8988T (cell line): ENCODE measurements at places on chromosomes 5 and 9.

- DNase-seq = no peak
Measured at GRCh38 chr5:85052826-85053225, 668.1 kb upstream of the EDIL3 start.

GRCh38 chr5:160260881-160261815, 31.8 kb downstream of the FABP6 start:
- DNase-seq = no peak

DNA sequence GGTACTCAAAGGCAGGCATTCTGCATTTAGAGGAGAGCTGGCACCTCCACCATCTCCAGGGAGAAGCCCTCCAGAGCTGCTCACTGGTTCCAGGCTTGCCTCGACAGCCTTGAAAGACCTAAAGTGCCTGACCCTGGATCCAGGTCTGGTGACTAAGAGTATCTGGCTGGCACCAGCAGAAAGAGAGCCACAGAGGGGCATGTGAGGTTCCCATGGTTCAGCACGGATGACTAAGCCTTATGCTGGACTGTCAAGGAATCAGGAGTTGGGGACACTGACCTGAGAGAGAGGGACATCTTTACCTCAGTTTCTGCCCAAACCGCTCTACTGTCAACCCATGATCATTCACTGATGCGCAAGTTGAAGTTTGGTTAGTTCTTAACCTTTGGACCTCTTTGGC, 3.0 kb downstream of the ACTL7A start:
- DNase-seq = no peak

GRCh38 chr5:155953335-155953734, 373.6 kb upstream of the SGCD start:
- no peak for DNase-seq

GRCh38 chr5:134714541-134714940, 23.8 kb upstream of the CAMLG start:
- DNase-seq = no peak

GRCh38 chr9:95890594-95890993, 15.1 kb downstream of the ERCC6L2 start:
- no peak for DNase-seq

DNA sequence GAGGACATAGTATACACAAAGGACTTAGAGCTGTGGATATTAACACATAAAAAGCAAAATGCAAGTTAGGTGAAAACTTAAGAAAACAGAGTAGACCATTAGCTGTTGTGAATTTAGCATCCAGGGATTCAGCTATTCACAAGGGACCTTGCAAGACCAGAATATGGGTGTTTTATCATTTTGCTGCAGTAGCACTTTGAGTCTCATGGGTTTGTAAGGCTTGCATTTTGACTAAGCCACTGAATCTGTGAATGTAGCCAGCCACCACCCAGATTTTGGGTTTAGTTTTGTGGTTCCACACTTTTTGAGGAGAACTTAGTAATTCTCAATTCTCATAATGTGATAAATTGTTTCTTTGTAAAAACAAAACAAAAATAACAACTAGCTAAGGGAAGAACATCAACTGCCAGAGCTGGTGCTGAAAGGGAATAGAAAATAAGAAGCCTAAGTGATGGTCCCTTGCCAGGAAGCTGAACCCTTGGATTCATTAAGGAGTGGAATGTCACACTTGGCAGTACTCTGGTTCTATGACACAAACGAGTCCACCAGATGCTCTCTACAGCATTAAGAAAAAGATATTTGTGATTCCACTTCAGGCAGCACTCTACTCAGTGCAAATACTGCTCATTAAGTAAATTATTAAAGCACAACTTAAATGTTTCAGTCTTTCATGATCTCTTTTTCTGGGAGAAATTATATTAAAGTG, 557.4 kb upstream of the ZNF462 start:
- no peak for DNase-seq

- DNase-seq = no peak
Measured at GRCh38 chr9:117188394-117188793, 226.5 kb downstream of the ASTN2 start.

- no peak for DNase-seq
Measured at GRCh38 chr5:61309115-61309514, 22.9 kb upstream of the ZSWIM6 start.

GRCh38 chr9:98806394-98807035, 955 bp upstream of the GALNT12 start:
- no peak for DNase-seq

DNA sequence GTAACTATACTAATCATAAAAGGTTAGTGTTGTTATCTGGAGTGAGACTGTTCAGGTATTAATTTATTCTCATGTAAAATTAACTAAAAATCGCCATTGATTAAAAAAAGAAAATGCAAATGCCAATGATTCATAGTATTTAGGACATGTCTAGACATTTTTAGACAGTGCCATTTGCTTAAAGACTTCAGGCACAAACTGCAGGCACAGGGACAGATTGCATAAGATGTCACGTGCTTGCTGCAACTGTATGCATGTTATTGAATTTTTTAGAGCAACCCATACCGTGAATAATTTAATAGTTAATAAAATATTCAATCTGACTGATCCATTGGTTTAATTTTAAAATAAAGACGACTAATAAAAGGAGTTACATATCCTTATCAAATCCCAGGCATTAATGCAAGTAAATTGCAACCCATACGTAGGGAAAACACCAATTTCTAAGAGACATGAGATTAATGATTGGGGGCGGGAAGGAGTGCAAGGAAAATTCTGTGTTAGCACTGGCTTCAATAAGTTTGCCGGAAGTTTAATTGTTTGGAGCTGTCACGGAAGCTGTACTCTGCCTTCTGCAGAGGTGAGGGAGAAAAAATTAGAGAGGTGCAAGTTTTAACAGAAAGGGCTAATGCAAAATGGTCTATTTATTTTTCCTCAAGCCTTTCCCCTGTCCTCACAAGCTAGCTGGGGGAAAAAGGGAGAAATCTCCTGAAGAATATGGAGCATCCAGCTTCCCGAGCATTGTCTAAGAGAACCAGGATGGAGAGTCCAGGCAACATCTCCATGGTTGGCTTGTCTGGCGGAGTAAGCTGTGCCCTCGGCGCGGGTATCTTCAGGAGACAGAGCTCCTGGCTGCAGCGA, 2.9 kb downstream of the EDIL3 start:
- no peak for DNase-seq

DNA sequence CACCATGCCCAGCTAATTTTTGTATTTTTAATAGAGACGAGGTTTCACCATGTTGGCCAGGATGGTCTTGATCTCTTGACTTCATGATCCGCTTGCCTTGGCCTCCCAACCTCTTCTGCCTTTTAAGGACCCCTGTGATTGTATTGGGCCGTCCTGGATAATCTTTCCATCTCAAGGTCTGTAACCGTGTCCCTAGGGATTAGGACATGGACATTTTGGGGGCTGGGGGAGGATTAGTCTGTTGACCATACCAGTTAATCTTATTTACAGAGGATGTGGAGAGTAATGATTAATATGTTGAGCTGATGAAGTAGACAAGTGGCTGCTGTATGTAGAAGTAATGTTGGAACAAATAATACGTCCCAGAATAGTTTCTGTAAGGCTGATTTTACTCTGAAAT, 23.1 kb downstream of the LNPEP start:
- no peak for DNase-seq

- no peak for DNase-seq
Measured at GRCh38 chr9:37902796-37903646, 906 bp downstream of the SLC25A51 start.

GRCh38 chr5:42461507-42461906, 38.3 kb downstream of the GHR start:
- no peak for DNase-seq

GRCh38 chr9:33995449-33995848, 53.2 kb downstream of the UBAP2 start:
- DNase-seq = no peak
